ENCODE measurements at places on chromosomes 11 and 22.

DNA sequence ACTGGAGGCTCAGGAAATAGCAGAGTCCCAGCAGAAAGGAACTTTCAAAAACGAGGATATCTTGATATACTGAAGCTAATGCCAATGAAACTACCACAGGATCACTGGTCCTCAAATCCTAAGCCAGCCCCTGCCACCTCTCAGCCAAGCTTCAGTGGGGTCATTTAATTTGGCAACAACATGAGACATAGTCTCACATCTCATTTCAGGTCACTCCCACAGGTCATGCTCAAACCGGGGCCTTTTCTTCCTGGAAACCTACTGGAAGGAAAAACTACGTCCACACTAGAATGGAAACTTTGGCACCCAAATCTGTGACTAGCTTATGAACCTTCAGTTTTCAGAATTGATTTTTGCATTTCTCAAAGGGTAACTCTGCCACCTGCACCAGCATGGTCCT is 61.9 kb upstream of the CYP2D6 start:
- DNase-seq: no peak

DNA sequence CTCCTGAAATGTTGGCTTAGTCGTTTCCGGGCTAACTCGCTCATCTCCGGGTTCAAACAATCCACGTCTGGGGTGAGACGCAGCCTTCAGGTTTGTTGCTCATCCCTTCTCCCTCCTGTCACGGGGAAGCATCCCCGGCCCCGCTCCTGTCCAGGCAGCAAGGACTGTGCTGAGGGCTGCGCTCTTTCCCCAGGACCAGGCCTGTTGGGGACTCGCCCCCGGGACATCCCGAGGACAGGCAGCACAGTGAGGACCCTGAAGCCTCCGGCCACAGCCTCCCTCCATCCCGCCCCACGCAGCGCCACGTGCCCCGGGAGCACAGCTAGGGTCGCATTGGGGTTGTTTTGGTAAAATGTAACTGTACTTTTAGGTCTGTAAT is 252.0 kb downstream of the BRD1 start:
- no peak for DNase-seq

DNA sequence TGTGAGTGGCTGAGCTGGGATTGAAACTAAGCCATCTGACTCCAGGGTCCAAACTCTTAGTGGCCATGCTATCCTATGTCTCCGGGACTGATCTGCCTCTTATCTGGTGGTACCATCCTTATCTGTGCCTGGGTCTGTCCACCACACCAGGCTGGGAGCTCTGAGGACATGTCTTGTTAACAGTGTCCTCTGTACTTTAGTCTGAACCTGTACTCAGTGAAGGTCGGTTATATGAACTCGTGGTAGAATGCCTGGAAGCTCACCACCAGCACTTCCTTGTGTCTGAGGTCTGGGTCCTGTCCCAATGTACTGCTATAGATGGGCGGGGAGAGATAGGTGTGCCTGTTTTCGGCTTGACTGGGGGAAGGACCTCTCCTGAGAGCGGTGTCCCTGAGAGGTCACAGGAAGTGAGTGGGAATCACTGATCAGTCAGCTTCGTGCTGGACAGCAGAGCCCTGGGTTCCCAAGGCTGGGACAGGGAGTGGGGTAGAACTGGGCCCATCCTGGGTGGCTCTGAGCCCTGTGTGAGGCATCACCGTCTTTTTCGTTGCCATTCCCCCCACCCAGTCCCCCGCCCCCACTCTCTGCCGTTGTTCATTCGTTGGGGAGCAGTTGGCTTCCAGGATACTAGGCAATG is 8.9 kb downstream of the MYO7A start:
- no peak for DNase-seq

DNA sequence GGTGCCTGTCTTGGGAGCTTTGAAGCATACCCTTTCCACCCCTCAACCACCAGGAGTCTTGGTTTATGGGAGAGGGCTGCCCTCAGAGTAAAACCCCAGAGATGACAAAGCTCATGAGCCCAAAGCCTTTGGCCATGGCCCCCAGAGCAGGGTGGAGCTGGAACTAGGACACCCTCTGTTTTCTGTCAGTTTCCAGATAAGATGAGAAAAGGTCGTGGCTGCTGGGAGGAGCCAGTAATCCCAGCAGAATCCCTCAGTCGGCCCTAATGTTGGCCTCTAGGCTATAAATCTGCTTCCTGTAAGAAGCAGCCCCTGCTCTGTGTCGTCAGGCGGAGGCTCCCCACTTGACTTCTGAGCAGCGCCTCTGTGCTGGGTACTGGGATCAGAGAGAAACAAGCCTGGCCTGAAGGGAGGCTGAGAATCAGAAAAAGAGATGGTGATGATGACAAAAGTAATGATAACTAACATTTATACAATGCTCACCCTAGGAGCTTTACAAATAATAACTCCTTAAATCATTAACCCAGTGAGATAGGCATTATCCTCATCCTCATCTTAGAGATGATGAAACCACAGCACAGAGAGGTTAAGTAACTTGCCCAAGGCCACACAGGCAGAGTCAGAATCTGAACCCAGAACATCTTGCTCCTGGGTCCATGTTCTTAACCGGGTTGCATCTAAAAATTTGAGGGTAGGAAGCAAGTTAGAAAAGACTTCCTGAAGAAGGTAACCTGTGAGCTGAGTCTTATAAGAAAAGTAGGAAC is 471.4 kb downstream of the SOX6 start:
- DNase-seq: no peak

GRCh38 chr22:27075028-27075678 is 417.8 kb downstream of the MIAT start:
- DNase-seq: no peak

GRCh38 chr11:128691802-128692752 is 1.8 kb upstream of the FLI1 start:
- no peak for DNase-seq

- no peak for DNase-seq
These were observed 27.1 kb downstream of the DKK3 start for GRCh38 chr11:11981364-11981763.

GRCh38 chr11:71268706-71269321 is 16.4 kb upstream of the SHANK2 start:
- no peak for DNase-seq

GRCh38 chr22:43218786-43219185 is 31.9 kb upstream of the TTLL12 start:
- no peak for DNase-seq

- DNase-seq: no peak
These were observed 121.8 kb upstream of the SERPIND1 start for GRCh38 chr22:20652130-20652529.

DNA sequence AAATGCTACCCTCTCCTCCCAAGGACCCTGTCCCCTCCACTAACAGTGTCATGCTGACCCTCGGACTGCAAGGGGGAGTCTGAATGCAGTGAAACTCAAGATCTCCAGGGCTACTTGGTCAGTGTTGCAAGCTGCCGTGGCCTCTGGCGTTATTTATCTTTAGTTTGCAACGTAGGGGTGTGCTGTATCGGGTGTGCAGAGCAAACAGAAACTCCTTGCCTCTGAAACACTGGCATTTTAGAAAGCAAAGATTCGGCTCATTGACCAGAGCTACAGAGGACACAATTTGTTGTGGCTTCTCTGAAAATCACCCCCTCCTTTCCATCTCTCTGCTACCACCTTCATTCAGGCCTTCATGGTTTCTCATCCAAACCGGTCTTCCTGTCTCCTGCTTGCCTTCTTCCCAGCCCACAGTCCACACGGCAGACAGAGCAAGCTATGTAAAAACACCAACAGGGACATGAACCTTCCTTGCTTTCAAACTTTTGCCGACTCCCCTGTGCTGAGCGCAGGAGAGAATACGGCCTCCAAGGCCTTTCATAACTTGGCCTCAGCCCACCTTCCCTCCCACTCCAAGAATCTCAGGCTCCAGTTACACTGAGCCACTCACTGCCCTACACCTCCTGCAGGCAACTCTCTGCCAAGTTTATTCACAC is 14.9 kb downstream of the FZD4 start:
- DNase-seq: no peak

GRCh38 chr11:46555267-46556054 is 38.4 kb downstream of the AMBRA1 start:
- DNase-seq: no peak

- peak; percentile 69 for DNase-seq
These were observed 9.5 kb upstream of the EHD1 start for GRCh38 chr11:64887757-64888405.

- no peak for DNase-seq
These were observed 34.9 kb upstream of the MYEOV start for GRCh38 chr11:69259096-69259495.

DNA sequence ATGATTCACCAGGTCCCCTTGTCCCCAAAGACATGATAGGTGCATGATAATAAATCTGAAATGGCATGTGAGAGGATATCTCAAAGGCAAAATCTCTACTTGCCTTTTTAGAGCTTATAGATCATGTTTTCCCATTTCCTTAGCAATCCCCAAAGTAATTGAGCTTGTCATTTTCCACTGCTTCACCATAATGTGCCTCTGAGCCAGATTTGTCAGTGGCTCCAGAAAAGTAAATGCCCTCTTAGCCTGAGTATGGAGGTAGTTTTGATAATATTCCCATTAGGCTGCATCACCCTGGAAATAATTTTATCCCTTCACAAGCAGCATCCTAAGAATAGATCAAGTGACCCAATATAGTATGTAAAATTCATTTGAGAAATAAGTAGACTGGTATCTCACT is 36.7 kb upstream of the ADSL start:
- DNase-seq: no peak

GRCh38 chr22:49995361-49996118 is 17.0 kb downstream of the IL17REL start:
- no peak for DNase-seq

GRCh38 chr11:45343444-45343843 is 57.3 kb upstream of the SYT13 start:
- DNase-seq: no peak

DNA sequence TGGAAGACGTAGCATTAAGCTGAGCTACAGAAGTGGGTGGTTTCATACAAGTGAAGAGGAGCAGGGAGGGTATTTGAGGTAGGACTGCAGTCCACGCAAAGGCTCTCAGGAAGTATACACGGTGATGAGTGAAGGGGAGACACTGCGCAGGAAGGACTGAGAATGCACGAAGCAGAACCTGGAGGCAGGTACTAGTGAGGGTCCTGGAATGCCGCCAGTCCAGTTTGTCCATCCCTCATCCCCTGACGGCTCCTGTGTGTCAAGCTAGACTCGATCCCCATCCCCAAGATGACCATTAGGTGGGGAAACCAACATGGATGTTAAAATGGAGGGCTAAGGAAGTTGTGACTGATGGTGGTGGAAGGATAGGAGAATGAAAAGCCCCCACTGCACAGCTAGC is 23.8 kb downstream of the ART5 start:
- no peak for DNase-seq

- DNase-seq: no peak
These were observed 724.2 kb downstream of the NTM start for GRCh38 chr11:132094598-132094997.

DNA sequence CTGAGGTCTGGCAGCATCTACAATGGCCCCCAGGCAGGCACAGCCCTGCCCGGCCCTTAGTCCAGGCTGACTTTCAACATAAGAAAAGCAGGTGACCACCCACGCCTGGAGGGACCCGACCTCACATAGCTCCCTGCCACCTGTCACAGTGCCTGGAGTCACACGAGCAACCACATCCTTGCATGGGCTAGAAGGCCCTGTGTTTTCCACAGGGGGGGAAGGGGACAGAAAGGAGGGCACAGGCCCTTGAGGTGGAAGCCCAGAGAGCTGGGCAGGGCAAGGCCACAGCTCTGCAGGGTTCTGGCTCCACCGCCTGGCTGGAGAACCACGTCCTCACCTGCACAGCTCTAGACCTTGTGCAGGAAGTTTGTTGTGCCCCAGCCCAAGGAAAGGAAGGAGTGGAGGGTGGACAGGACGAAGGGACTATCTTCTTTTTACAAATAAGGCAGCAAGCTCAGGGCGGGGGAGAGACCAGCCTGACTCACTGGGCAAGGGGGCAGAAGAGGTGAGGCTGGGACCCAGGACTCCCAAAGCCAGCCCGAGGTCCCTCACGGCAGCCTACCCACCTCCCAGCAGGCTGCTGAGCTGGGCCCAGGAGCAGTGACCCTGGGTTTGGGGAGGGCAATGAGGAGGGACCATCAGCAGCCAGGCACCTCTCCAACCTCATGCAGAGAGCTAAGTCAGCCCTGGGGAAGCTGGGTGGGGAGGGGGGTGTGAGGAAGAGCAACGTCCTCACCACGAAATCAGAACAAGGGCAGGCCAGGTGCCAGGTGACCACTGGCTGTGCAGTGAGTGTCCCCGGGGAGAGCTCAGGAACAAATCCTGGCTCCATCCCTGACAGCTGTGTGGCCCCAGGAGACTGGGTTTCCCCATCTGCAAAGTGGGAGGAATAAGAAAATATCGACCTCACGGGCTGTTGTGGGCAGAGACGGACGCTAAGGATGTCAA is 4.3 kb downstream of the C1QTNF6 start:
- DNase-seq: no peak

Data from stimulated activated CD4-positive, alpha-beta T cell treated with anti-CD3 and anti-CD28 coated beads, Interleukin-15, amount 100 ng/mL, for 48 hours (primary cell).